CD4-positive, CD25-positive, alpha-beta regulatory T cell (primary cell): ENCODE measurements at places on chromosomes 16 and 17.

DNA sequence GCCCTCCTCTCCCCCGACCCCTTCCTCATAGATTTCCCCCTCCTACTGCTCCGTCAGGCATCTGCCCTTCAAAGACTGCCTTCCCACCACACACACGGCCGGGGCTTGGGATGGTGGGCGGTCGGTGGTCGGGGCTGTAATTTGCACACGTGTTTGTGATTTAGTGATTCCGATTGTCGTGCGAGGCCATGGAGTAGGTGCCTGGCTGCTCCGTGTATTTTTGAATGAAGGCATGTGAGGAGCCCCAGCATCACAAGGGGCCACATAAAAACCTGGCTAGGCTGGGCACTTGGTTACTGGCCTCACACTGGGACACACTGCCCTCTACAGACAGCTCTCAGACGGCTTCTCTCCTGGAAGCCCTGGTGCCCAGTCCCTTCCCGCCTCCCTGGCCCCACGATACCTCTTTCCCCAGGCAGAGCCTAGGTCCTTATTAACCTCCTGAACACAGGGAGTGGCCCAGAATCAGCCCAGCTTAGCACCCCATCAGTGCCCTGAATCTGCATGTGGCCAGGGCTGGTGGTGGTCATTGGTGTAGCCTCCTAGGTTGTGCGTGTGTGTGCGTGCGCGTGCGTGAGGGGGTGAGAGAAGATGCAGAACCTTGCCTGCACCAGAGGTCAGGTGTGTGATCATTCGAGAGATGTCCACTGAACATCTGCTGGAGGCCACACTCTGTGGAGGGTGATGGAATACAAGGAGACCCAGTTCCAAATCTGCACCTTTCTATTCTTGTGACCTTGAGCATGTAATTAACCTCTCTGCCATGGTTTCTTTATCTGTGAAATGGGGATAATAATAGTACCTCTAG, 1.3 kb upstream of the SOCS1 start:
- peak; percentile 83 for DNase-seq

GRCh38 chr16:14489460-14489859, 140.6 kb downstream of the PARN start:
- DNase-seq = no peak

DNA sequence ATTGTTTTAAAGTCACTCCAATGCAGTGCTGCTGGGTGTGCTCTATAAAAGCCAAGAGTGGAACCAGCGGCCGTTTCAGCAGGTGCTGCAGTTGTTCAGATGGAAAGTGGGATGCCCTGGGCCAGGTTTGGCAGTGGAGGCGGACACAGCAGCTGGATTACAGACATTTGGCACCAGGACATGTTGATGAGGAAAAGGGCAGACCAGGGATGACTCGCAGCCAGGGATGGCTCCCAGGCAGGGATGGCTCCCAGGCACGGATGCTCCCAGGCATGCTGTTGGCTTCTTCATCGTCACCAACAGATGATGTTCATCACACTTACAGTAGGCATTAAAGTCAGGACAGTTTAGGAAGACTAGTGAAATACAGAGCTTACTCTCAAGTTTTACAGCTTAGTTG, 10.0 kb downstream of the GAN start:
- no peak for DNase-seq

- no peak for DNase-seq
Observed at GRCh38 chr17:44065668-44066203, 735 bp downstream of the LSM12 start.

DNA sequence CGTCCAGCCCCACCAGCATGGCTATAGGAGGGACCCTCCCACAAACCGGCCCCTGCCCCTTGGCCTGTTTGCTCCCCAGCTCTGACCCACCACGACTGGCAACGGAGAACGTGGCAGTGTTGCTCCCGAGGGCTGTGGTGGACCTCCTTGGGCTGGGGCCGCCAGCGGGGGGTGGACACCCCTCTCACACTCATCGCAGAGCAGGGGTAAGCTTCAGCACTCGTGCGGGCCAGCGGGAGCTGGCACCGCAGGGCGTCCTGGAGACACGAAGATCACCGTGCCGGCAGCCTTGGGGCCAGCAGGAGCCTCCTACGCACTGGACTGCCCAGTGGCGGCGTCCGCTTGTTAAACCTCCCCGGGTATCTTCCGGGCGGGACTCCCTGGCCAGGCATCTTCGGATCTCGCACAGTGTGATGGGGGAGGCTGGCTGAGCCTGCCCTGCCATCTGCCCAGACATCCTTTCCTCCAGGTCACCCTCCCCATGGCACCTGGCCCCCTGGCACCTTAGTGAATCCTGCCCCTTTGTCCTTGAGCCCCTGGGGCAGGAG, 53.5 kb downstream of the ABR start:
- no peak for DNase-seq

GRCh38 chr17:1978396-1978949, 46.7 kb downstream of the RTN4RL1 start:
- DNase-seq = no peak

DNA sequence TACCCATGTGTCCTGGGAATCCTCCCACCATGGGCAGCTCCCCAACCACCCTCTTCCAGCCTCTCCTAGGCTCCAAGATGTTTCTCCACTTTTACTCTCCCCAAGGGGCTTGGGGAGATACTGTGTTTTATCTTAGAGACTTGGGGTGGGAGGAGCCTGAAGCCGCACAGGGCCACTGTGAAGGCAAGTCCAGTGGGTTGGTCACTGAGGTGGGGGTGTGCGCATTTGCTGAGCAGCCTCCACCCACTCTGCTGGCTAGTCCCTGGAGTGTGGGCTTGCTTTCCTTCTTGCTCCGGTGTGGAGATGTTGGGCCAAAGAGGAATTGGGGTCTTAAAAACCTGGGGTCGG, 4.1 kb upstream of the CLDN9 start:
- no peak for DNase-seq

GRCh38 chr16:48960830-48961229, 320.8 kb downstream of the CBLN1 start:
- no peak for DNase-seq

DNA sequence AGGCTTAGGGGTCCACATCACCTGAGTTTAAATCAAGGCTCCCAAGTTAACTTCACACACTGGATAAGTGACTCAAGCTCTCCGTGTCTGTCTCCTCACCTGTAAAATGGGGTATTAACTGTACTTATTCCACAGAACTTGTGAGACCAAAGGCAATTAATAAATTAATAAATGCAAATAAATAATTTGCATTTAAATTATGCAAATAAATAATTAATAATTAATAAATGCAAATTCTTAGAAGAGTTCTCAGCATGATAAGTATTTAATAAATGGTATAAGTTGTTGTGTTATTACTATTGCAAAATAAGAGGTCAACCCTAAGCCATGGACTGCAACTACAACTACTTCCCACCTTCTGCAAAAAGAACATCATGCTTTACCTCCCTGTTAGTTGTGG, 13.7 kb upstream of the CXCL16 start:
- no peak for DNase-seq

DNA sequence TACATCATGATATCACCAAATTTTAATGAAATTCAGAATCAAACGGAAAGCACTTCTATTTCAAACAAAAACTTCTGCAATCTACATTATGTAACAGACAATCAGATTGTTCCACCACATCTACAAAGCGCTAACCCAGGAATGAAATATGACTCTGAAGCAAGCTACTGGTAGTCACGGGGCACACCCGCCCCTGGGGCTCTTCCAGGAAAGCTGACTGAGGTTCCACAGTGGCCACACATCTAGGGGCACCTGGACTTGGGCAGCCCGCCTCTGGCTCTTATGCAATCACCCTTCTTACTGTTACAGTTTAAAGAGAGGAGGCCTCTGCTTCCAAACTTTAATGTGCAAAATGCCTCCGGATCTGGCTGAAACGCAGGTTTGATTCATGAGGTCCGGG, 27.5 kb downstream of the ZCCHC14 start:
- peak; percentile 48 for DNase-seq

DNA sequence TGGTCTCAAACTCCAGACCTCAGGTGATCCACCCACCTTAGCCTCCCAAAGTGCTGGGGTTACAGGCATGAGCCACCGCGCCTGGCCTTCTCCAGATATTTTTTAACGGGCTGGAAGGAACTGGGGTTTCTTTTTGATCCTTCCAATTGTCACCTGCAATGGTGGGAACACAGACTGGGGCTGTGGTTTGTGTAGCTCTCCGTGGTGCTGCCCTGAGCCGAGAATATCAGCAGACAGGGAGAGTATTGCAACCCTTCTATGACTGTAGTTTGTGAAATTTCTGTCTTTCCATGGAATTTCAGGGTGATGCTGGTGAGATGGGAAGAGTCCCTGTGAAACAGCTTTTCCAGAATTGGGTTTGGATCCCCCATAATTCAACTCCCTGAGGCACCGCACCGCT, 263.5 kb downstream of the ENGASE start:
- DNase-seq = no peak

DNA sequence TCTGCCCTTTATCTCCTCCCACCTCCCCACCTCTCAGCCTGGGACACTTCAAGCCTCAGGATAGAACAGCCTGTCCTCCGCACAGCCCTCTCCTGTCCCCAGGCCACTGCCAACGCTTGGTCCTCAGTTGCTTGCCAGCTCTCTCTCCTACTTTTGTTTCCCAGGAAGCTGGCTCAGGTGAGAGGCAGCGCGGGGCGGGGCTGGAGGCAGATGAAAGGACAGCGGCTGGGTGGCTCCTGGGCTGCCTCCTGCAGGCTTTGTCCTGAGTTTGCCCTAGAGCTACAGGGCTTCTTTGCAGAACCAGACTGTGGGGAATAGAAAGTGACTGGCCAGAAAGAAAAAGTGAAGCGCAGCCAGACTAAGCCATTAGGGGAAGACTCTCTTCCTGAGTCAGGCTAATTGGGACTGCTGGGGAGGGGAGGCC, 48.2 kb upstream of the CDC42EP4 start:
- no peak for DNase-seq

DNA sequence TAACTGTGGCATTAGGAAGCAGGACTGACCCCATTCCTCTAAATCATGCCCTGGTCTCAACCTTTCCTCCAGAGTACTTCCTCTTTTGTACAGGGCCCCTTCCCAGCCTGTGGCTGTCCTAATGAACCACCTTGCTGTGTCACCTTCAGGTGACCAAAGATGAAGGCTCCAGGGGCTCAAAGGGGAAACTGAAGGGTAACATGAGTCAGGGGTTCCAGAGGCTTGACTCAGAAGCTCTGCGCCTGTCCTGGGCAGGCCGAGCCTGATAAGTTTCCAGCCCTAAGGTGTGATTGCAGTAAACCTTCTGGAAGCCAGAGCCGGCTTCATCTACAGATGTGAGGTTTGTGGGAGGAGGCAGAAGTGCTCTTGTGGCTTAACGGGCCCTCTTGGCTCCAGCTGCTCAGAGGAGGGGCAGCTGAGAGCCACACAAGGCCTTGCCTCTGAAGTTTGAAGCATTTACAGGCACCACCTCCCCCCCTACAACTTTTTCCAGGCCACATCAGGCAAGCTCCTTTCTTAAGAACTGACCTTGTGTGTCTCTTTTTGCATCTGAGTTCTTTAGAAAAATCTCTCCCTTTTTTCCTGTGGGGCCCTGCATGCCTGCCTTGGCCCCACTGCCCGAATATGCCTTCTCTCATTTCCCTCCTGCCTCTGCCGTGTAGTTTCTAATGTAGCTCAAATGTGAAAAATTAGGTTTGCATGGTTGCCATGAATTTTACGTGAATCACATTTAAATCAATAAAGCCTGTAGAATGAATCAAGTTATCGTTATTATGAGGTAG, 149.9 kb downstream of the CLEC16A start:
- peak; percentile 87 for DNase-seq
